ENCODE measurements at places on chromosomes 1 and 21.

DNA sequence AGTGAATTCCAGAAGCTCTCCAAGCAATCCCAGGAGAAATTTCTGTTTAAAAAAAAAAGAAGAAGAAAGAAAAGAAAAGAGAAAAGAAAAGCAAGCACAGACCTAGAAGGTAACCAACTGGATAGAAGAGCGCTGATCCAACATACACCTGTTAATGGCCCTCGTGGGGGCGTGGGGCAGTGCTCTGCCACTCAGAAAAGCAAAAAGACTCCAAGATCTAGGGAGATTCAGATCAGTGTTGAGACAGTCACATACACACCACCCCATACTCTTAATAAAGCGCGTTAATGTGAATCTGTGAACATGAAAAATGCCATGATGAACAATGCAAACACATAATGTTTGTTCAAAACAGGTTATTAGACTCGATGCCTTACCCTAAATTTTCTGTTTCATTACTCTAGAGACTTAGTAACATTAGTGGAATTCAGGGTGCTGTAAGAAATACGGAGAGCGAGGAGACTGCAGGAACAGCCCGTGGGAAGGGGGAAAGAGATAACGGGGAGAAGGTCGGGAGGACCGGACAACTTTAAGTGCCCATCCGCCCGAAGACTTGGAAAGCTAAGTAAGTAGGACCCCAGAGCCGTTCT is 406 bp downstream of the NME7 start:
- no peak for DNase-seq

DNA sequence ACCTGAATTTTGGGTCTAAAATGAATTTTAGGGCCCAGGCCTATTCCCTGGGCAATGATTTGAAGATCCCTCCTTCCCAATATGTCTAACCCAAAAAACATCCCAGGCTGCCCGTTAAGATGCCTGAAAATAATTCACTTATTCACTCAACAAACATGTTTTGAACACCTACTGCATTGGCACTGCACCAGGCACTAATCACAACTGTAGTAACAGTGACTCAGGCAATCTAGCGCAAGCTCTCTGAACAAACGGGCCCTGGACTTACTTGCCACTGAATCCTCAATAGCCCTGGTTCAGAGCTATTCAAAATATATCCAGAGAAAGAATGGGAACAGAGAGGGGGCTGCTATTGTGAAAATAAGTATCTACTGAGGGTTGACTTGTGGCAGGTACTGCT is 4.2 kb downstream of the CD244 start:
- DNase-seq = no peak

- no peak for DNase-seq
Measured at GRCh38 chr1:246772686-246773085, 48.5 kb downstream of the SCCPDH start.

GRCh38 chr1:231924180-231924579 is 297.6 kb downstream of the DISC1 start:
- no peak for DNase-seq

DNA sequence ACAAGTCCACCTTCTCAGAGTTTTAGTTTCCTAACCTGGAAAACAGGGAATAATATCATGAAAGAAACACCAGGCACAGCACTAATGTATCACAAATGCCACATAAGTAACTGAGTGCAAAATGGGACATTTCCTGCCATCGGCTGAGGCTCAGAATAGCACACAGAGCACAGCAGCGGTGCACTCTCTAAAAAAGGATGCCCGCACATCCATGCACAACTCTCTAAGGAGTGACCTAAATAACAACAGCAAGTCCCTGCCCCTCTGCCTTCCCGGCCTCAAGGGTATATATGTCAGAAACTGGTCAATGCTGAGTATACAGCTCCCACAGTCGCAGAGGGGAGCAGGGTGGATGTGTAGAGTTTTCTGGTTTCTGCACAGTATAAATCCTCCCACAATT is 100.1 kb upstream of the ERG start:
- DNase-seq = no peak

GRCh38 chr1:243406424-243406823 is 150.6 kb downstream of the SDCCAG8 start:
- no peak for DNase-seq

- DNase-seq = no peak
Measured at GRCh38 chr1:184945678-184946412, 28.5 kb downstream of the NIBAN1 start.

DNA sequence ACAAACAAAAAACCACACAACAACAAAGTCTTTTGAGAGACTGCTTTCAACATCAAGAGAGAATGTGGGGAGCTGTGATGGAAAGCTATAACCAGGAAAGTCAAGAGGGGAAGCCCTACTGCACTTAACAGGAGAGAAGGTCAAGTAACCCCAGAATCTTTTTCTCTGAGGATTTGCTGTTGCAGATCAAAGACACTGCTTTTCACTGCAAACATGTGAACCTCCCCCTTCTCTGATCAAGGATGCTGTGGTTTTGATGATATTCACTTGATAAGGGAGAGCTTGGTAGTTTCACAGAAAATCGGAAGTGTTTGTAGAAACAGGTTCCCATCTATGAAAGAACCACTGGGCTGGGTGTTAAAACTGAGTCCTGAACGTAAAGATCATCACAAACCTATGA is 4.8 kb downstream of the ETV3 start:
- no peak for DNase-seq

DNA sequence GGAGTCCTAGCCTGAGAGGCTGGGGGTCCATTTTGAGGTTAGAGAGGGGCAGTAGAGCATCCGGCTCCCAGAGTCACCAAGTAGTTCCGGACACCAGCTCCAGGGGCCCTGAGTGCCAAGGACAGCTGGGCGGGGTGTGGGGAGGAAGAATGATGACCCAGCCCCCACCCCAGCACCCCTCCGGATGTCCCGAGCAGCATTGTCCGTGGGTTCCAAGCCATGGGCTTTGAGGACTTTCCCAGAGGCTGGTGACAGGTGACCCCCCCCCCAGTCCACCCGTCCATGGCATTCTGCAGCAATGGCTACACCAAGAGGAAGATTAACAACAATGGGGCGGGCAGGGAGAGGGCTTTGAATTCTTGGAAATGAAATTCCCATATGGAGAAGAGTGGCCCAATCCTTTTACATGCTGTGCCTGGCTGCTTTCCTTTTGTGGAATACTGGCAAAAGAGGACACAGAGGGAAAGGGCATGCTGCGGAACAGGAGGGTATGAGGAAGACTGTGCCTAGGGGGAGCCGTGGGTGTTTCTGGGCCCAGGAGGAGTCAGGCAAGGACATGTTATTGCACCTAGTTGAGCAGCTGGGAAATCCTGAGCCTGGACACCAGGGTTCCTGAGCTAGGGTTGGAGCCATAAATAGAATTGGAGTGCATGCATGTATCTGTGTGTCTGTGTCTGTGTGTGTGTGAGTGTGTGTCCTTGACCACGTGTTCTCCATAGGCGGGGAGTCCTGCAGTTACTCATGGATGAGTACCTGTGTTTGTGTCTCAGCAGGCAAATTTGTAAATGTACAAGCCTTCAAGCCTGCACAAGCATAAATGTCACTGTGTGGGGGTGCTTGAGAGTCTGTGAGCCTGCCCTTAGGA is 956 bp downstream of the ATP1A2 start:
- no peak for DNase-seq

GRCh38 chr1:156806512-156807440 is 9.9 kb downstream of the SH2D2A start:
- DNase-seq = no peak

DNA sequence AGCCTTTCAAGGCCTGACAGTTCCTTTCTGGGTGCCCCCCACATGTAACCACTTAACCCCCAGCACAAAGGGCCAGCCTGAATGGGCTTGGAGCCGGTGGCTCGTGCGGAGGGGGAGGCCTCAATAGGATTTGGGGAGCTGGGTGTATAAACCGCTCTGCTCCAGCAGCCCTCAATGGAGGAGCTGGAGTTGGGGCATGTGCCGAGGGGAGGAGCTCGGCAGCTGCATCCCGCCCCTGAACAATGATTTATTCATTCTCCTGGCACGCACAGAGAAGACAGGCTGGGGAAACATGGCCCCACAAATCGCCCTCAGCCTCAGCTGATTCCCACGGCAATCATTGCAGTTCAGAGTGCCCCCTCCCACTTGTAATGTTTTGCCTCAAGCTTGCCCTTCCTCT is 6.9 kb upstream of the C1orf216 start:
- DNase-seq = no peak

DNA sequence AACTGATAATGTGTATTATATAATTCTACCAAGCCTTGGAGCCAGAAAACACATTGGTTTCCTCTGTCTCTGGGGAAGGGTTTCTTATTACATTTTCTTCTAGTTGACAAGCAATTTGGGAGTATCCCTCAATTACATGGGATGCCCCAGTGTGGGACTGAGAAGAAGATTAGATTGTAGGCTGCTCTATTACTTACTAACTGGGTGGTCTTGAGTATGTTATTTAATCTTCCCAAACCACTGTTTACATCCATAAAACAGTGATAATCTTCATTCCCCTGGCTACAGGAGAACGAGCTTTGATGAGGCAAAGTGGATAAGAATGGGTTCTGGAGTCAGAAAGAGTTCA is 105.8 kb downstream of the TSEN15 start:
- no peak for DNase-seq

DNA sequence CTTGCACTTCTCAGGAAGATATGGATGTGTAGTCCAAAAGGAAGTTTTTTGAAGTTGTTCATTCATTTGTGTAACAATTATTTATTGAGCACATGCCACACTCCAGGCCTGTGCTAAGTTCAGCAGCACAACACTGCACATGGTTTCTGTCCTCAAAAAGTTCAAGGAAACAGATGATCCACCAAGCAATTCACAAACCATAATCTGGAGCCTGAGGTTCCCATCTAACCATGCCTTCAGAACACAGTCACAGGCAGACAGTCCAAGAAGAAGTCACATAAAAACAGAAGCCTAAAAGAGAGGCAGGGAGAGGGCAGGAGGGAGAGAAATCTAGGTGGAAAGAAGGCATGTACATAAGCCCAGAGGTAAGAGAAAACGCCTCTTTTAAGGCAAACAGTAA is 1.9 kb downstream of the CD48 start:
- DNase-seq = no peak

GRCh38 chr1:98949621-98950020 is 55.0 kb downstream of the PLPPR5 start:
- DNase-seq = no peak

- no peak for DNase-seq
Measured at GRCh38 chr1:77467741-77468140, 185.9 kb downstream of the AK5 start.

DNA sequence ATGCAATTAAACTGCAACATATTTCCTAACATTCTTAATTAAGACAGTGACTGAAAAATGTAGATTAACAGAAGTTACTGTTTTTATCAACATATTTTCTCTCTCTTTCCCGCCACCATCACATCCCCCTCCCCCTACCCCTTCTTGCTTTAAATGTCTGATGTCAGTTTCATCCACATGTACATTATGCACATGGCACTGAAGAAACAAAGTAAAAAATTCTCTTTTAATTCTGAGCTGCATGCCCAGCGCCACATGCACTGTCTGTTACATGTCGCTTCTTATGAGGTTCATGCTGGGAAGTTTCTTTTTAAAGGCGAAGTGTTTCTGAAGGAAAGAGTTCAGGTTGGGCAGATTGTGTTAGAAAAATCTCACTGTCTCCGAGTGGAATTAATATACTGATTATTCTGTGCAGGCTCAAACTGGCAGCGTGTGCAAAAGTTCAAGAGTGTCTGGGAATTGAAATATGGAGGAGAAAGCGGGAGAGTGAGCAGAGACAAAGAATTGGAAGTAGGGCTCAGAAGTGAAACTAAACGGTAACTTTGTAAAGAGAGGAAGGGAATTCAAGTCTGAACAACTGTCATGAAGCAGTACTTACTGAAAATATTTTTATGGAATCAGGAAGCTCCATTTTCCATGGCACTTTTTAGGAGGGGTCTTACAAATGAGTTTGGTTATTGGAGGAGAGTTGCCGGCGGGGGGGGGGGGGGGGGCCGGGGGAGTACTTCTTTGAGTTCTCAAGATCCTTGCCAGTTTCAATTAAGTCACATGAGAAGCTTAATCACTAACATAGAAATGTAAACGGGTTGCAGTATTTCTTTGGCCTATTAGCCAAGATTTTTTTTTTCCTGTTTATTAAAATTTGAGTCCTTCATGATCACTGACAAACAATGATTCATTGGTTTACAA is 217.6 kb downstream of the SDCCAG8 start:
- DNase-seq = no peak

GRCh38 chr21:42475036-42475435 is 21.0 kb downstream of the RSPH1 start:
- DNase-seq = no peak

DNA sequence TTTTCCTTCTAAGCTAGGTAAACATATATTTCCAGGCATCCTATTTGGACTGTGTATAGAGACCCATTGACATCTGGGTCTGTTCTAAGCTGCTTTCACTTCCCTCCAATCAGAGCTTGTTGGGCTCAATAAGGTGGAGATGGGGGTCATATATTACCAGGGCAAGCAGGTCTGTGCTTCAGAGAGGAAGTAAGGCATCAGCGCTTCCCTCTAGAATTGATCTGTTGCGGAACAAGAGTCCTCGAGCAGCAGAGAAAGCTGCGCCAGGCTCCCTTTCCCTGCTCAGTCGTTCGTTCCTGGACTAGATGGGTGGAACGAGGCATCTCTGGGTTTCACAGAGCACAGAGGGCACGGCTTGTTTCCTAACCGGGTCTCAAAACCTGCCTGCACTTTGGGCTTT is 63.5 kb downstream of the DISC1 start:
- no peak for DNase-seq

- no peak for DNase-seq
Measured at GRCh38 chr1:224256640-224257039, 73.3 kb downstream of the NVL start.

DNA sequence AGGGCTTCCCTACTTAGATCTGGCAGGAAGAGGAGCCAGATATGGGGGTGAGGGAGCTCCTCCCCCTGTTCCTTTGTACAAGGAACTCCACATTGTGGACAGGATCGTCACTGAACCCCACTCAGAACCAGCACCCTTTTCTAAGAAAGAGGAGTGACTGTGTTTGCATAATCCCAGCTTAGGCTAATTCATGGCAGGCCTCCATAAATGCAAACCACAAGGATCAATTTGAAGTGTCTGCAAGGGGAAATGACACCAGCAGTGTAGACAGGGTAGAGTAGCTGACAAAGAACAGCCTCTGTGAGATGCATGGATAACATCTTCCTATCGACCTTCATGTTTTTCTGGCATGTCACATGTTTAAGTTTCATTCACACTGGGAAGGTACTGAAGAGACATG is 11.7 kb downstream of the MX1 start:
- DNase-seq = no peak

DNA sequence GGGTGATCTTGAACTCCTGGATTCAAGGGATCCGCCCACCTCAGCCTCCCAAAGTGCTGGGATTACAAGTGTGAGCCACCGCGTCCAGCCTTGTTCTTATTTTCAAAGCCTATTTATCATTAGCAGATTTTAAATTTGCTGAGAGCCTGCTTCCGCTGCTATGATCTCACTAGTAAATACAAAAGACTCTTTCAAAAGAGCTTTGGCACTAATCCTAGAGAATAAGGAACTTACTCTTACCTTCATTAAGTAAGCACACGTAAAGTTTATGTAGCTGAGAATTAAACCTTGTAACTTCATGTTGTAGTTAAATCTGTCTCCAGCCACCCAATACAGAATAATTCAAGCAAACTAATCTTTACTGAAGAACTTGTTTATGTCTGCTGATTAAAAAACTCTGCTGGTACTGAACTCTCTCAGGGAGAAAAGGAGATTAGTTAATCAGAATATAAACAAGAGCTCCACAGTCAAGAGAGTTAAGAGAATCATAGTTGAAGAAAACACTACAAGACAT is 72.3 kb downstream of the RUSC1 start:
- no peak for DNase-seq

GRCh38 chr1:26945728-26946127 is 14.5 kb downstream of the KDF1 start:
- no peak for DNase-seq

Measured in GOT3 (cell line).